ENCODE measurements at places on chromosomes 3 and 15. TPM values are rescaled to one million over a fixed set of nuclear protein-coding genes. Genes with fewer than 3 reads are reported as not detected.

MINAR1 gene
- total RNA-seq = 0.19 TPM

COLQ gene
- 41.7 TPM for total RNA-seq

EEF1AKMT4 gene
- total RNA-seq = 1.5 TPM

DUT gene
- total RNA-seq = 66.9 TPM

GRCh38 chr3:117486719-117487716, 777.4 kb downstream of the TUSC7 start:
- no peak for DNase-seq

- no peak for DNase-seq
These were observed 96.6 kb upstream of the FLNB start for GRCh38 chr3:57911593-57911992.

GRCh38 chr3:114428044-114428595, 134.3 kb downstream of the TIGIT start:
- no peak for DNase-seq

DNA sequence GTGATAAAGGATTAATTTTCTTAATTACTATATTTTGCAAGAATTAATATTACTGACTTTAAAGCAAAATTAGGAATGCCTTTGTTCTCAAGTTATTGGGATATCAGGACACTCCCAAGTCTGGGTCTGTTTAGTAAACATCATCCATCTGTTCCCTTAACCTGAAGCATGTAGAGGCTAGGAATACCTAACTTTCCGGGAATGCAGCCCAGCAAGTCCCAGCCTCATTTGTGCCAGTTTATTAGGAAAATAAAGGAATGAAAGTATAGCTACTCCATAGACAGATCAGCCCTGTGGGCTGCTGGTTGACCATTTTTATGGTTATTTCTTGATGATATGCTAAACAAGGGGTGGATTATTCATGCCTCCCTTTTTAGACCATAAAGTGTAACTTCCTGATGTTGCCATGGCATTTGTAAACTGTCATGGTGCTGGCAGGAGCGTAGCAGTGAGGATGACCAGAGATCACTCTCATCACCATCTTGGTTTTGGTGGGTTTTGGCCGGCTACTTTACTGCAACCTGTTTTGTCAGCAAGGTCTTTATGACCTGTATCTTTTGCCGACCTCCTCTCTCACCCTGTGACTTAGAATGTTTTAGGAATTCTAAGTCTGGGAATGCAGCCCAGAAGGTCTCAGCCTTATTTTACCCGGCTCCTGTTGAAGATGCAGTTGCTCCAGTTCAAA, 540.2 kb downstream of the NAALADL2 start:
- DNase-seq = no peak

DNA sequence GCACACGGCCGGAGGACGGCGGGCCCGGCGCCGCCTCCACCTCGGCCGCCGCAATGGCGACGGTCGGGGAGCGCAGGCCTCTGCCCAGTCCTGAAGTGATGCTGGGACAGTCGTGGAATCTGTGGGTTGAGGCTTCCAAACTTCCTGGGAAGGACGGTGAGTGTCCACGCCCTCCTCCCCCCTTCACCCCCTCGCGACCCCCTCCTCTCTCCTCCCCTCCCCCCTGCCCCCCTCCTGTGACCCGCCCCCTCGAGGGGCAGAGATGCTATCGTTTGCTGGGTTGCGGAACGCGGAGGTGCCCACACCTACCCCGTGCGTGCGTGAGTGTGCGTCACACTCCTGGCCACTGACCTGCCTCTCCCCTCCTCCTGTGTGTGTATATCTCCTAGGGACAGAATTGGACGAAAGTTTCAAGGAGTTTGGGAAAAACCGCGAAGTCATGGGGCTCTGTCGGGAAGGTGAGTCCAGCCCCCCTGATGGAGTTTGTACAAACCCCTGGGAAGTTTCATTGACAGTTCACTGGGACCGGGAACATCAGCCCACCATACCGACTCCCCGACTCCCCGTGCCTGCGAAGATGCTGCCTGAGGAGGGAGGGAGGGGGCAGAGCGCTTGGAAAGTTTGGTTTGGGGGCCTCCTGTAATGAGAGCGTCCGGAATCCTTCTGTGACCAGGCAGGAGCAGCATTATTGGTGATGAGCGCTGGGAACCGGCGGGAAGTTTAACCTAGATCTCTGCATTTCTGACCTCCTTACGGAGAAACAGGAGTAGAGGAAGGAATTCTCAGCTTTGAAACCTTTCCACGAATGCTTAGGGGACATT, 795 bp upstream of the SCAANT1 start:
- no peak for DNase-seq

GRCh38 chr15:44662478-44663409, 718 bp downstream of the SPG11 start:
- DNase-seq = peak; percentile 82

GRCh38 chr3:63438826-63439371, 160.8 kb downstream of the SYNPR start:
- no peak for DNase-seq

Measured in cardiac septum (tissue), 1 donor.